ENCODE measurements at places on chromosomes 12 and 14.

DNA sequence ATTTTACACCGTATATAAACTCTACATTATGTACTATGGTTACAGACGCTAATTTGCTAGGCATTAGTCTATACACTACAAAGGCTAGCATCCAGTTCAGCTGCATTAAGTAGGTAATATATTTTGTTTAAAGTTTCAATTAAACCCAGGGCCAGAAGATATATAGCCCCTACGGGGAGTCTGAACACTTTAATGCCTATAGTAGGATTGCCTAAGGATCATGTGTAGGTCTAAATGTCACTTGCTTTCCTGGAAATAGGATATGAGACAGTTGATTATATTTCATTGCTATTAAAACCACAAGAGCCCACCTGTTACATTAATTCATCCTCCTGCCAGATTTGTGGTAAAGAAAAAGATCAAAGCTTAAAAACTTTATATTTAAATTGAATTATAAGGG is 286.9 kb downstream of the TMTC2 start:
- no peak for DNase-seq

- peak; percentile 84 for DNase-seq
These were observed at the start of gene IGFBP6 for GRCh38 chr12:53097564-53098353. Gene IGFBP6, plus strand, starts transcription at chr12:53097667. Its CDS starts 51 bp downstream, at chr12:53097718.

DNA sequence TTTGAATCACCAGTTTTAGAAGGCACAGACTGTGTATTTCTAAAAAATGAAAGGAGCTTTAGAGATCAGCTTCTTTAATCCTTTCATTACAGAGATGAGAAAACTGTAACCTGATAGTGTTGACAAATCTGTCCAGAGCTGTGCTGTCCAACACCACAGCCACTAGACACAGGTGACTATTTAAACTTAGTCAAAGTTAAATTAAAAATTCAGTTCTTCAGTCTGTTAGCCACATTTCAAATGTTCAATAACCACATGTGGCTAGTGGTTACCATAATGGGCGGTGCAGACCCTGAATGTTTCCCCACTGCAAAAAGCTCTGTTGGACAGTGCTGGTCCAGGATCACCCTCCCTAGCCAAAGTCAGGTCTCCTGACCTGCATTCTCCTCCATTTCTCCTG is 21.6 kb downstream of the DAD1 start:
- DNase-seq = no peak

GRCh38 chr12:95147866-95148265 is 69.4 kb downstream of the FGD6 start:
- DNase-seq = no peak

- no peak for DNase-seq
These were observed 1190.7 kb downstream of the FSCB start for GRCh38 chr14:43316427-43316826.

DNA sequence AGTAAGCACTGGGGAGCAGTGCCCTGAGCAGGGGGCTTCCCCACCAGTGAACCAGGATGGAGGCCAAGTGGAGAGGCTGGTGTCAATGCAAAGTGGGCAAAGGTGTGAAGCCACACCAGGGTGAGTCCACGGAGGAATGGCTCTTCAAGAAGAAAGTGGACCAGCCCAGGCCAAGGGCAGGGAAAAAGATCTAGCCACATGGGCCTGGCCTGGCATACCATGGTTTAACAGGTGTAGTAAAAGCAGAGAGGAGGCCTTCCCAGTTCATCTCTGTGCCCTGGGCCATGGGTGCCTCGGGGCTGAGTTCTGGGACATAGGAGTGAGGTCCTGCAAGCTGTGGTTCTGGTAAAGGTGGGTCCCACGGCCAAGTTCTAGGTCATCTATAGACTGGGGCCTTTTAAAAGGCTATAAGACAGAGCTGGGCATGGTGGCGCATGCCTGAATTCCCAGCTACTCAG is 153.4 kb downstream of the DPF3 start:
- peak; percentile 34 for DNase-seq

- DNase-seq = no peak
These were observed 9.4 kb downstream of the WASHC4 start for GRCh38 chr12:105116969-105117368.

DNA sequence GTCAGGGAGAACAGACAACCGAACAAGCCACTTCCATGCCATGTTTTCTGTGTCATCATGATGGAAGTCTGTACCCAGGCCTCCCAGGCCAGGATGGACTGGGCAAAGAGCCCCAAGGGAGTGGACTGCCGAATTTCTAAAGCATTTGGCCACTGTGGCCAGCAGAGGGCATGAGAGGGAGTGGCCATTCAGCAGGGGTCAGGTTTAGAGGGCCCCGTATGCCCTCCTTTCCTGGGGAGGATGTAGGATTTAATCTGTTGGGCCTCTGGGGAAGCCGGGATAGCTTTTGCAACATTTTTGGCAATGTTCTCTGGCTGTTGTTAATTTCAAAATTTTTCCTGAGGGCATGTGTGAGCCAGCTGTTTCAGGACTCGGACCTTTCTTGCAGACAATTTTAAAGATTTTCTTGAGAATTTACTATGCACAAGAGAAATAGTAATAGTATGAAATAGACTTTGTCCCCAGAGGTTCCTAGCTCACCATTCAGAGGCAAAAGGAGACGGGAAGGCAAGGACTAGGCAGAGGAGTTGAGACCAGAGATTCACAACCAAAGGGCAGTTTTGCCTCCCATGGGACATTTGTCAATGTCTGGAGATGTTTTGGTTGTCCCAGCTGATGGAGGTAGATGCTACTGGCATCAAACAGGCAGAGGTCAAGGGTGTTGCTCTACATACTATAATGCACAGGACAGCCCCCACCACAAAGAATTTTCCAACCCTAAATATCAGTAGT is 18.0 kb downstream of the ACACB start:
- DNase-seq = no peak

GRCh38 chr14:61119006-61119405 is 138.0 kb downstream of the SLC38A6 start:
- DNase-seq = no peak

GRCh38 chr14:31941487-31941886 is 135.6 kb upstream of the ARHGAP5 start:
- no peak for DNase-seq

DNA sequence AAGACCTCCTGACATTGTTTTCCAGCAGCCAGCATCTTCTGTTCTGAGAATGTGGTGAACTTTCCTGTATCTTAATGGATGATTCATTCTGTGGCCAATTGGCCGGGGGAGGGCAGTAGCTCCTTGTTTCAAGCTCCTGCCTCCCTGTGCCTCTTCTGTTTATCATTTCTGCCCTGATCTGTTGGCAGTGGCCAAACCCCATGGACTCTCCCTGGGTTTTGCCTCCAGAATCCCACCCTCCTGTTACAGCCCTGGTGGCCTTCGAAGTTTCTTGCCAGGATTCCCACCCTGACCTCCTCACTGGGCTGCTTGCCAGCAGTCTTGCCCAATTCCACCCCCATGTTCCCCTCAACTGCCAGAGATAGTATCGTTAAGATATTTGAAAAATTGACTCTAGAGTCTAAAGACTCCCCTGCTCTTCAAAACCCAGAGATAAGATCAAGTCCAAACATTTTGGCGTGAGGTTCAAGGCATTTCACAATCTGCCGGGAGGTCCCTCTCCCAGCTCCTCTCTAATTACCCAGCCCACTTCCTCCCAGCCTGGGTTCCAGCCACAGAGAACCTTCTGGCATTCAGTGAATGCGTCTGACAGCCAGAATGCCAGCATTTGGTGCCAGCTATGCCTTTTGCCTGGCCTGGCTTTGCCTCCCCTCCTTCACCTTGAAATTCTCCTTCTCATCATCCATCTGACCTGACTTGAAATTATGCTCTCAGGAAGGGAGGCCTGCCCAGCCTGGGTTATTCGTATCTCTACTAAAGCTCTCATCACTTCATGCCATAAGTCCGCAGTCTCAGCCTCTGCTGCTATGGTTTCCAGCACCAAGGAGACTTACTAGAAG is 37.7 kb upstream of the TXNRD1 start:
- DNase-seq = peak; percentile 44

DNA sequence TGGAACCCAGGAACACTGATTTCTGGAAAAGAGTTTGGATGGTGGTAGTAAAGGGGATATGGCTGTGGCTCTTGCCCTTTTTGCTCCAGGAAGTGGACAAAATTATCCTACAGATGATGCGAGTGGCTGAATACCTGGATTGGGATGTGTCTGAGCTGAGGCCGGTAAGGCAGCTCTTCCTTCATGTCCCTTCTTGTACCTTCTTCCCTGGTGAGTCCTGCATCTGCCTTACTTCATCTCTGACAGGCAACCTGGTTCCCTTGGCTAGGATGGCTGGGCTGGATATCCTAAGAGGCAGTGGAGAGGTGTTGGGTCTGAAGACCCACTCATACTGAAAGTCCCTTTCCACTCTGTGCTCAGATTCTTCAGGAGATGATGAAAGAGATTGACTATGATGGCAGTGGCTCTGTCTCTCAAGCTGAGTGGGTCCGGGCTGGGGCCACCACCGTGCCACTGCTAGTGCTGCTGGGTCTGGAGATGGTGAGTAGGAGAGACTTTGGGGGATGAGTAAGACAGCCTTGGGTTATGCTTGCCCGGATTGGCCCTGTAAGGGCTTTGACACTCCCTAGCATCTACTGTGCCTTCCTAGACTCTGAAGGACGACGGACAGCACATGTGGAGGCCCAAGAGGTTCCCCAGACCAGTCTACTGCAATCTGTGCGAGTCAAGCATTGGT is 8.0 kb downstream of the DGKA start:
- DNase-seq = peak; percentile 63

- peak; percentile 87 for DNase-seq
These were observed 13.6 kb upstream of the GNG2 start for GRCh38 chr14:51846631-51847488.

- no peak for DNase-seq
These were observed 10.1 kb downstream of the SMCO2 start for GRCh38 chr12:27456618-27457017.

- no peak for DNase-seq
These were observed 55.8 kb downstream of the MAP3K9 start for GRCh38 chr14:70753518-70753953.

- no peak for DNase-seq
These were observed 287.5 kb downstream of the DUSP6 start for GRCh38 chr12:89064780-89065179.

DNA sequence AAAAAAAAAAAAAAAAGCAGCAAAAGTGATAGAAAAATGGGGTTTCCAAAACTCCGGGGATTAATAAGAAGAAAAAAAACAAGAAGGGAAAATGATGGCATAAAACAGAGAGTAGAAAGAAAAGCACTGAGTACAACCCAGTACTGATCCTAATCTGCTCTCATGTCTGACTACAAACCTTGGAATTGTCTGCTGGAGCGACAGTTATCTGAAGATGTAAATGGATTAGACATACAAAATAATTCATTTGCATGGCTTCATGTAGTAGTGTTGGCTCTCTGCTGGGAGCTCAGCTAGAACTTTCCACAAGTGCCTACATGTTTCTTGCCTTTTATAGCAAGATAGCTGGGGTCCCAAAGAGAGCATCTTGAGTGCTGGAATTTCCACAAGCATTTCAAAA is 34.2 kb downstream of the ZCRB1 start:
- DNase-seq = no peak

DNA sequence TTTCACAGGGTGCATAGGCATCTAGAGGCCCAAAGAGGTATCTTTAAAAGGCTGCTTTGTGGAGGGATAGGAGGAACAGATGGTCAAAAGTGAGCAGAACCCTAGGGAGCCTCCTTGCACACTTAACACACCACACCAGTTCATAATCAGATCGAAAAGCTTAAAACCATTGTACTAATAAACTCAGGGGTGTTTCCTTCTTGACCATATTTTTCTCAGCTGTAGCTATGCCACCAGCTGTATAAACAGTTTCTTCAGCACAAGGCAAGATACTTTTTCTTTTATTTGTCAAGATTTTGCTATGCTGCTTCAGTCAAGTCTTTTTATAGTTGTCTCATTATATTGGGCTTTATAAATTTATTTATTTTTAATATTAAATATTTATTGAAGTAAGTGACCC is 88.7 kb downstream of the RIC8B start:
- no peak for DNase-seq

- peak; percentile 2 for DNase-seq
These were observed 185.9 kb downstream of the PPM1H start for GRCh38 chr12:62748941-62749468.

GRCh38 chr12:47085815-47086252 is 6.1 kb upstream of the AMIGO2 start:
- no peak for DNase-seq

- no peak for DNase-seq
These were observed 217.7 kb downstream of the PHETA1 start for GRCh38 chr12:111150921-111151840.

DNA sequence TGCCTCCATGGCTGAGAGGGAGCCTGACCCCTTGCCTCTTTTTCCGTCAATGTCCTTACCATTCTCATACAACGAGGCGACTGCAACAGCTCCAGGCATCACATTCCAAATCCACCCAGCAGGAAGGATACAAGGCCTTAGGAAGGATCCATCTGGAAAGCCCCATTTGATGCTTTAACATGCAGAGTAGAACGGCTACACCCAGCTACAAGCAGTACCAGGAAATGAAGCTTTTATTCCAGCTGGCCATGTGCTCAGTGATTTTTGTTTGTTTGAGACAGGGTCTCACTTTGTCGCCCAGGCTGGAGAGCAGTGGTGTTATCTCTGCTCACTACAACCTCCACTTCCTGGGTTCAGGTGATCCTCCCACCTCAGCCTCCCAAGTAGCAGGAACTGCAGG is 124.8 kb downstream of the TMEM132D start:
- no peak for DNase-seq

- DNase-seq = no peak
These were observed 455.5 kb downstream of the AEBP2 start for GRCh38 chr12:19894803-19895202.

DNA sequence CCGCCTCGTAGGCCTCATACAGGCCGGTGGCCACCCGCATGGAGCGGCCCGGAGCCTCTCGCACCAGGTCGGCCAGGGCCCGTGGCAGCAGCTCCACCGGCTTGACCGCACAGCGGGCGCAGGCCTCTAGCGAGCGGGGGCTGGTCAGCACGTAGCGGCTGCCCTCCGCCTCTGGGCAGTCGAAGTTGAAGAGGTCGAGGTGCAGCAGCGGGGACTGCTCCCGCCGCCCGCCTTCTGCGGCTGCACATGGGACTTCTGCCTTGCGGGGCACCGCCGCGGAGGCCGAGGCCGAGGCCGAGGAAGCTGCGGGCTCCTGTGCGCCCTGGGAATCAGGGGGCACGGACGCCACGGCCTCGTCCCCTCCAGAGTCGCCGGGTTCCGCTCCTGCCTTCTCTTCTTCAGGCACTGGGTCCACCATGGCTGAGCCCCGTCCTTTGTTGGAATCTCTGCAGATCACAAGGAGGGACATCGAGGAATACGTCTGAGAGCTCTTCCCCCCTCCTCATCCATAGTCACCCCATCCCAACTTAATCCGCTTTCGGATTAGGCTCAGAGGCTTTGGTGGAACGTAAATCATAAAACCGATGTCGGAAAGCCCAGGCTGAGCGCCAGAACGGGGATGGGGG is 1.4 kb downstream of the CCDC177 start:
- DNase-seq = peak; percentile 53

GRCh38 chr12:22631863-22632463 is 7.0 kb downstream of the ETNK1 start:
- no peak for DNase-seq

DNA sequence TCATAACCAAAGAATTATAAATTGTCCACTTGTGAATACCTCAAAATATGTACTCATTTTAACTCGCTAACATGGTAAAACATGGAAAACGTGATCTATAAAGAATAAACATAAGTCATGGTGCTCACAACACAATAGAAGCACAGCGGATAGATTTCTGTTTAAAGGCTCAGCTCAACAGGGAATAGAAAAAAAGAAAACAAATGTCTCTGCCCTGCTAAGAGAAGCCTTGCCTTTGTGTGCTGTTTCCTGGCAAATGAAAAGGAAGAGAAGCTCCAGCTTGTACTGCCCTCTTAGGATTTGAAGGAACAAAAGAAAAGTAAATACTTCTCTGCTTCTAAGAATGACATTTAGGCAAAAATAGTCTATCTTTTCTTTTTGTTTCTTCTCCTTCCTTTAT is 121.0 kb upstream of the KRR1 start:
- DNase-seq = no peak

GRCh38 chr14:54490445-54491175 is 1.8 kb upstream of the GMFB start:
- DNase-seq = no peak
